AG10803 (cell line): ENCODE measurements at places on chromosomes 16 and 17.

DNA sequence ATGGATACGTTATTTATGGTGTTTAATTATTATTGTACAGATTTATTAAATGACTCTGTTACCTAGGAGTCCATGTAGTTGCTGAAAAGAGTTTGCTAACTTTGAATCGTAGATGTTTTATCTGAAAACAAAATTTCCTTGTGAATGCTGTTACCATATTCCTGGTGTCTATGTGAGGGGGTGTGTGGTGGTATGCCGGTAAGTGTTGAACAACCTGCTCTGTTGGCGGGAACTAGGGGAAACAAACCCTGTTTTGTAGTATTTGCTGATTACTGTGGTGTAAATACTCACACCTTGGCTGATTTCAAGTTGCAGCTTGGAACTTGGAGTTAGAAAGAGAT lies 386.4 kb downstream of the WWOX start:
- no peak for DNase-seq

GRCh38 chr17:54971147-54971546 lies 2.6 kb downstream of the STXBP4 start:
- no peak for DNase-seq

GRCh38 chr16:27291722-27292240 lies 22.0 kb upstream of the IL4R start:
- DNase-seq = no peak

- peak; percentile 95 for DNase-seq
Measured at GRCh38 chr17:81422776-81423697, 27.8 kb downstream of the BAHCC1 start.

DNA sequence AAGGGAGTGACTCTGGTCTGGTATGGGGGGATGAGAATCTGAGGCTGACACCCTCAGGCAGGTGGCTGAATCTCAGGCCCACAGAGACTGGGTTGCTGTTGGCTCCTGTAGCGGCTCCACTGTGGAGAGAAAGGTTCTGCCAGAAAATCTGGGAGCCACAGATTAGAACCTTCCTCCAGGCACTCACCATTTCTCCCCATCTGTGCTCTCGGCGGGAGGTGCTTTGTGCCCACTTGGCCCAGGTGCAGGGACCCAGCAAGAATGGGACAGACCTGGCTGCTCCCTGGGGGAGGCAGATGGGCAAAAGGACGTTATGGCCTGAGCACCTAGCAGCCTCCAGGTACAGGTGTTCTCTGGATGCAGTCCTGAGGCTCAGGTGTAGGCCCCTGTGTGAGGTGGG lies 20.1 kb downstream of the RAB11FIP3 start:
- DNase-seq = no peak

GRCh38 chr16:74033441-74033995 lies 263.1 kb upstream of the PSMD7 start:
- DNase-seq = no peak

DNA sequence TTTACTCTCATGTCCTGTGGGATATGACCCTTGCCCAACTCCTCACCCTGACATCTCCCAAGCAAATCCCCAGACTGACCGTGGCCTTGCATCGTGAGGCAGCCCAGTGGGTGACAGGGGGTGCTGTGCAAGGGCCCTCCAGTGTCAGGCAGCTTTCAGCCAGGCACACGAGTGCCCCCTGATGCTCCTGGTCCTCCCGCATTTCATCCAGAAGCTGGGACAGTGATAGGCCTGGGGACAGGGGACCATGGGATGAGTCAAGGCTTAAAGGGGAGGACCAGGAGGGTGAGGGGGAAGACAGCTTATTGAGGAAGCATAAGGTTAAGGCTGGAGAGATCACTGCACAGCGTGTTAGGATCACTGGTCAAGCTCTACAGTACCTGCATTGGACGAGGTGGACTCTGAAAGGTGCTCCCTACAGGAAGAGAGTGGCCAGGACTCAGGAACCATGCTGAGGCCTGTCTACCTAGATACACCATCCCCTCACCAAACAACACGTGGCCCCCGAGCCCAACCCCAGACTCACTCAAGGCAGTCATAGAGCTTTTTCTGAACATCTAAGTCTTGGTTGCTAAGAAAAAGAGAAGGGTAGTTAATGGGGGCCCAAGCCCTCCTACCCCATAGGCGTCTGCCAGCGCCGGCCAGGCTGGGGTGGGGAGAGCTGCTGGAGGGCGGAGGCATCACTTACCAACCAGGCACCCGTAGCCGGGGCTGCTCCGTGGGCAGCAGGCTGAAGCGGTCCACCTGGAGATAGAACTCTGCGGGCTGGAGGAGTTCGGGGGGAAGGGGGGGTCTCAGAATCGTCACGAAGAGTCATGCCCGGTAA lies 998 bp downstream of the ACD start:
- no peak for DNase-seq

DNA sequence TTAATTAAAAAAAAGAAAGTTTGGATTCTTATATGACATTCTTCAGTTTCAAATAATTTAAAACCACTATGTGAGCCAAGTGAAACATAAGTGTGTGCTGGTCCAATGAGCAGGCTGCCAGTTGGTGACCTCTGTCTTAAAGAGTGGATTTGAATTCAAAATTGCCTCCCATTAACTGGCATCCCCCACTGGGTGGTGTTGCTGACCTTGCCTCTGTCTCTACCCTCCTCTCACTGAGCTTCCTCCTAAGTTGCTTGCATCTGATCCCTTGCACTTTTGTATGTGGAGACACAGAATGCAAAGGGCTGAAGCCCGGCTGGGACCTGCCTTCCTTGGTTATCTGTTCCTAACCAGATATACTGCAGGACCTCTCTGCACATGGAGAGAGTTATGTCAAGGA lies 160.6 kb downstream of the CYLD start:
- no peak for DNase-seq

DNA sequence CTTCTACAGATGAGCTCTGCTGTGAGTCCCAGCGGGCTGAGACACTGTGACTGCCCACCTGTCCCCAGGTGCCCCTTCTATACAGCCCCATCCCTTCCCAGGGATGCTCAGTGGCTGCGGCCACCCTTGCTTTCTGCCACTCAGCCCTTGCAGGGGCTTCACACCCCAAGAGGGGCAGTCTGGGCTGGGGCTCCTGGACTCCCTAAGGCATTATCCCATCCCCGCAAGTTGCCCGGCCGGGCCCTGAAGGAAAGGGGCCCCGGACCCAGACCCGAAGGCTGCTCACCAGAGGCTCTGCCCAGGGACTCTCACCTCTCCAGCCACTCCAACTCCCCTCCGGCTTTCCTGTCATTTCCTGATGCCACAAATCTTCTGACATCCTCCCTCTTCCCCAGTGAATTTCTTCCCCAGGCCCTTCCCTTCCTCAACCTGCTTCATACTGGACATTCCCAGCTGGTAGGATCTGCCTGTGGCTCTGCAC lies 88.5 kb upstream of the TOB1 start:
- DNase-seq = no peak

DNA sequence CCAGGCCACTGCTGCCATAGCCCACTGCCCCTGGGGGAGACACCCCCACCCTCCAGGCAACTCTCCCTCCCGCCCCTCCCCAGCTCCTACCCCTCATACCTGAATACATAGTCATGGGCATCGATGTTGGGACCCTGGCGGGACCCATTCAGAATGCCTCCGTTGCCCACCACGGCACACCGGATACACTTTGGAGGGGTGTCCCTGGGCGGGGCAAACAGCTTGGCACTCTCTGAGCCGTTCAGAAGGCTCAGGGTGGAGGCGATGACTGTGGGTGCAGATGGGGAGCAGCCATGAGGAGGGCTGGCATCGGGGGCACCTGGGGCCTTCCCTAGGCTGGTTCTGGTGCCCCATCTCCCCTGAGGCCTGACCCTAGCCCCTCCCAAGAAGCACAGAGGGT lies 12.6 kb downstream of the ST6GALNAC2 start:
- no peak for DNase-seq

GRCh38 chr16:11323551-11324336 lies 21.5 kb upstream of the RMI2 start:
- DNase-seq = no peak

DNA sequence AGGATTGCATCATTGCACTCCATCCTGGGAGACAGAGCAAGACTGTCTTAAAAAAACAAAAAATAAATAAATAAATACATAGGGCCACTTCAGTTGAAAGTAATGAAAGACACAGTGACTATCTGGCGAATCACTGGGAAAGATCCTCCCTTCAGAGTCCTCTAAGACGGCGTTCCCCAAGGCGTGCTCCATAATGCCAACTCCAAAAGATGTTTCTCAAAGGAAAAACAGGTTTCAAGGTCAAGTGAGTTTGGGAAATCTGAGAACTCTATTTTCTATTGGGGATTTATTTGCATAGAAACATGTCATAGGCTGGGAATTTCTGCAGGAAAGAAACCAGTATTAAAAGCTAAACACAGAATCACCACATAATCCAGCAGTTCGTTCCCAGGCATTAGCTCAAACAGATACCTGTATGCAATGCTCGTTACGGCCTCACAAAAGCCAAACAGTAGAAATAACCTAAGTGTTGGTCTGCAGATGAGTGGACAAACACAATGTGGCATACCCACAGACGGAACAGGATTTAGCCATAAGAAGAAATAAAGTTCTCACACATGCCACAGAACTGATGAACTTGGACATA lies 7.9 kb downstream of the KLHDC4 start:
- no peak for DNase-seq

- no peak for DNase-seq
Measured at GRCh38 chr16:81518439-81518757, 73.8 kb downstream of the CMIP start.
